Epithelial cell of alveolus of lung (primary cell): ENCODE measurements at places on chromosomes 5 and 9. TPM values are rescaled to one million over a fixed set of nuclear protein-coding genes. Genes with fewer than 3 reads are reported as not detected.

Gene SLC34A1
- total RNA-seq: not detected in 2 replicates

Gene SLCO4C1
- total RNA-seq: 0.16 and 0.52 TPM in 2 replicates

Gene SFXN1
- 68.3 and 80.3 TPM in 2 replicates for total RNA-seq

Gene STC2
- total RNA-seq: 90.5 and 162 TPM in 2 replicates

Gene SLC6A19
- total RNA-seq: not detected in 2 replicates

Gene TTC1
- total RNA-seq: 38.9 and 60.0 TPM in 2 replicates

Gene HRH2
- total RNA-seq: not detected in 2 replicates
